ENCODE measurements at places on chromosomes 5 and 9.

DNA sequence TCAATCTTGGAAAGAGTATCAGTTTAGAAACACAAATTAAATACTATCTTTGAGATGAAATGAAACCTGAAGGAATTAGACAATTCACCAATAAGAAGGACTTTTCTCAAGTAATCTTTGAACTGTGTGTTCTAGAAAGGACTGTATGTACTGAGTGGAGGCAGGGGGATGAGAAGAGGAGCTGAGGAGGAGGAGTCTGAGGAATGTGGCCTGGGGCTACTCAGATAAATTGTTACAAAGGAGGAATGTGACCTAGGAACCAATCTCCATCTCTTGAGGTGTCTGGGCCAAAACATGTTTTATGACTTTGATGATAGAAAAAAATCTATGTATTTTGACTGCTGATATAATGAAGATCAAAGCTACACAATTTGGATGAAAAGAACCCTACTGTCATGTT is 124.3 kb upstream of the ANKRD55 start:
- DNase-seq: no peak

DNA sequence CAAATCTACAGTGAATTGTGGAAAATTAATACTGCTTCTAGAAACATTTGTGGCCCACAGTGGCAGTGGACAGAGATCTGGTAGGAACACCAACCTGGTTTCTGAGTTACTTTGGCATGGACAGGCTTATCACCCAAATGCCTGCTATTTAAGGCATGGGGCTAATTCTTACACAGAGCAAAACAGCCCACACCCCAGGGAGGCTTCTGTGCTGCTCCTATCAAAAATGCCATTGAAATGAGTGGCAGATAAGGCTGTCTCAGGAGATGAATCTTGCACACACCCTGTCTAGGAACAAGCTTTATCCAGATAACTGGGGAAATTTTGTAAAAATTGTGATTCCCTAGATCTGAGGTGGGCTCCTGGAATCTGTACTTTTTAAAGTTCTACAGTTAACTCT is 307.1 kb downstream of the TLE1 start:
- DNase-seq: no peak

DNA sequence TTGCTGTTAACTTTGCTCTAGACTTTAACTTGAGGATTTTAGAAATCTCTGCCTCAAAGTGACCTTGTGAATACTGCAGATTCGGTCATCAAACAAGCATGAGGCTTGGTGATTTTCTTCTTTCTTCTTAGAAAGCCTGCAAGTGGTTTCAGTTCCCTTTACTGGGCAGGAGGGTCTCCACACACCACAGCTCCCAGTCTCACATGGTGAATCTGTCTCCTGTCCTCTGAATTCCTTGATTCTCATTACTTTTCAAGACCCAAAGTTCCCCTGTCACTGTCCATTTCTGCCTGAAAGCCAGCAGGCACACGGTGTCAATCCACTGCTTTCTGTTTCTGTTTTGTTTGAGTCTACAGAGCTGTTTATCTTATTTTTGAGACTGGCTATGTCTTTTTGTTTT is 14.1 kb downstream of the HSPB3 start:
- DNase-seq: no peak

DNA sequence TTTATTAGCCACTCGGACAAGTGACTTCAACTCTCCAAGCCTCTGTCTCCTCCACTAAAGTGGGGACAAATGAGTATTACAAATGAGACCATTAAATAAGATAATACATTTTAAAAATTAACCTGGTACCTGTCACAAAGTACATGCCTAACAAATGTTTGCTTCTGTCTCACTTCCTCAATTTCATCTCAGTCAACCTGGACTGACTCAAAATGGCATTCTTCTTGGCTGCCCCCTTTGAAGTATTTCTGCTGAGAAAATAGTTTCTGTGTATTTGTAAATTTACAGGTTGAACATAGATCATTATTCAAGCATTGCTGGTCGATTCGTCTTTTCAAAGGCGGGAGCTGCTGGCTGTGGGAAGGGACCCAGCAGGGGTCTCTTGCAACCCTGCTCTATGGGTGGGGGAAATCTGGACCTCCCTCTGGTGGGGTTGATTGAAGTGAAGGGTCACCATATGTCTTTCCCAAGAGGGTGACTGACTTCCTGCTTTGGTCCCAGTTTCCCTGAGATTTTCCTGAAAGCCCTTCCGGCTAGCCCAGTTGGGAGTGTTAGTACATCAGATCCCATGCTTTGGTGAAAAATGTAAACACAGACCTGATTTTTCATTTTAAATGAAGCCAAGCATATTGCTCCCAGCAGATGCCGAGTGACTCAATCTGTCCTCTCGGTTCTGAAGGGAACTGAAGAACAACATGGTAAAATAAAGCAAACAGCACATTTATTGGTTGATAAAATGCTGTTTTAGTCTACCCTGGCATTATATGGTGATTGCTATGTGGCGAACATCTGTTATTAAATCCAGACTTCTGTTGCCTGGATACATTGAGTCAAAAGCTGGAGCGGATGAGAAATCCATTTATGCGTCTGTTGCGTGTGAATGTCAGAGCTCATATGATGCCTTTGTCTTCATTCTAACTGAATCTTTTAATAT is 73.0 kb downstream of the KCNIP1 start:
- no peak for DNase-seq

- DNase-seq: peak; percentile 31
These were observed 40.6 kb downstream of the TMEM174 start for GRCh38 chr5:73213566-73213998.

DNA sequence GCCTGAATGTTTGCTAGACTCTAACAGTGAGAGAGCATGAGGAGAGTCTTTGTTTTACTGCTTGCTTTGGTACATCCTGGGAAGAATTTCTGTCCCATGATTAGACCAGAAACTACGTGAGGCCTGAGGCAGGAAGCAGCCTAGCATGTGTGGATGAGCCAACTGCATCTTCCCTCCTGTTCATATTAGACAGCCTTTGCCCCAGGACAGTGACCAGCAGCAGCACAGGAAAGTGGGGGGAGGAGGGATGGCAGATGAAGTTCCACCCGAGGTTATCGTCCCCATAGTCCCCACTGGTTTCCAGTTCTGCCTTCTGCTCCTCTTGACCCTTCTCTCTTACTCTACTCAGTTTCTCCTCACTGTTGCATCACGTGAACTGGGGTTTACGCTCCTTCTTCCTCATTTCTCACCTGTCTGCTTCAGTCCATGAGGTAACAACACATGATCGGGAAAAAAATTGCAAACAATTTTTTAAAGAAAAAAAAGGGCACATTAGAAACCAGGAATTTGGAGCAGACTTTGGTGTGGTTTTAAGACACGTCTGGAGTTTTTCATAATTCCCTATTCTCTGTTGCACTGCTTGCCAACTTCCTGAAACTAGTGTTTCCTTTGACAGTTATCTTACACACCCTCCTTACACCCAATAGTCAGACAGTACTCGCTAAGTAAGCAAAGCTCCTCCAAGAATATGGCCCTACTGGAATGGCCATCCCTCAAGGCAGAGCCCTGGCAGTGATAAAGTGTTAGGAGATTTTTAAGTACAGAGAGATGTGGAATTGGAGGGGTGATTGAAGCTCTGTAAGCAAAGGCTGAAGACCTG is 84.1 kb downstream of the SNX18 start:
- DNase-seq: no peak

- DNase-seq: no peak
These were observed 90.7 kb downstream of the MEF2C start for GRCh38 chr5:88792144-88792840.

GRCh38 chr5:104951829-104952228 is 1389.2 kb upstream of the NUDT12 start:
- DNase-seq: no peak

- no peak for DNase-seq
These were observed 12.5 kb downstream of the COMMD10 start for GRCh38 chr5:116097301-116097700.

- DNase-seq: no peak
These were observed 50.6 kb downstream of the C5orf15 start for GRCh38 chr5:133917785-133918184.

- no peak for DNase-seq
These were observed 213.1 kb upstream of the GAS1 start for GRCh38 chr9:87160148-87161102.

- no peak for DNase-seq
These were observed 67.4 kb downstream of the CARTPT start for GRCh38 chr5:71786337-71787055.

DNA sequence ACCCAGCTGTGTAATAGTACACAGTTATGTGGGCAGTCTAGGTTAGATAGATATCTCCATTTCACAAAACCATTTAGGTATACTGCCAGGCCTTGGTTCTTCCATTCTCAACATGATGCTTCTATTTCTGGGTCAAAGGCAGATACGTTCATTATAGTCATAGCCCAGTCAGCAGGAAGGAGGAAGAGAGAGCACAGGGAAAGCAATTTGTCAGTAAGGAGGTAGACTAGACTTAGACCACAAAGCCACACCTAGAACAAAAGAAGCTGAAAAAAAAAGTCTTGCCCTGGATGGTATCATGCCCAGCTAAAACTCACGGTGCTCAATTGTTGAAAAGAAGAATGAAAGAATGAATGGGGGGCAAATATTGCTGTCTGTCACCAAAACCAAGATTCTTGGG is 7.6 kb downstream of the INVS start:
- DNase-seq: no peak

GRCh38 chr5:151326266-151326665 is 21.1 kb downstream of the SLC36A2 start:
- no peak for DNase-seq

GRCh38 chr5:53512539-53512938 is 32.1 kb downstream of the FST start:
- no peak for DNase-seq

- no peak for DNase-seq
These were observed 49.1 kb downstream of the ARHGAP26 start for GRCh38 chr5:142819292-142819691.

GRCh38 chr9:92517046-92517445 is 18.7 kb downstream of the ECM2 start:
- DNase-seq: no peak

- no peak for DNase-seq
These were observed 333.3 kb downstream of the SEMA5A start for GRCh38 chr5:9212605-9213004.

- no peak for DNase-seq
These were observed 36.7 kb upstream of the COL15A1 start for GRCh38 chr9:98907055-98907454.

DNA sequence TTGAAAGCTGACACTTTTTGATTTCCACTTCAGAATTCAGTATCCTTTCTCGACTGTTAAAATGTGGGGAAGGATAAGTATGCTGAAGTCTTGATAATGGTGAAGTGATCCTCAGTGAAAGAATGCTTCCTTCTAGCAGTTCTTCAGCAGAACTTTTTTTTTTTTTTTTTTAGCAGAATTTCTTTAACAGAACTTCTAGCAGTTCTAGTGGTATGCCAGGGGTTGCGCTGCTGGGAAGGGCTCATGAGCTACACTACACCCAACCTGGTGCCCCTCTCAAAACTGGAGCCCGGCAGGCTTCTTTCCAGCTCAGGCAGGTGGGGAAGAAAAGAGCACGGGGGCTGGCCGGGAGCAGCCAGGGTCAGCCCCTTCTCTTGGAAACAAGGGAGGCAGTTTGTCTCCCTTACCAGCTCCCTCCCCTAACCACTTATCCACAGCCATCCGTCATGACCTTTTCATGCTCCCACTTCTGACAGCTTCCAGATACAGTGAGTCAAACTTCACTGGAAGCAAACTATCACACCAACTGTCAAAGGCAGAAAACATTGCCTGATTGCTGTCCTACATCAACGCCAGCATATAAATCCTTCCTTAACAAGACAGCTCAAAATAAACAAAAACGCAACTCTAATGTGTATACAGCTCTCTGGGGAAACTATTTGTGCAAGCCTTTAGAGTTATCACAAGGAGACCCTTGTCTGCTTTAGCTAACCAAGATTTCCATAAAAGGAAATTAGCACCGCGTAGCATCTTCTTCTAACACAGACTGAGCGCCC is 211.5 kb downstream of the GAPVD1 start:
- no peak for DNase-seq

- no peak for DNase-seq
These were observed 6.6 kb downstream of the ZNF618 start for GRCh38 chr9:113882636-113883164.

- DNase-seq: peak; percentile 37
These were observed 66.4 kb downstream of the RETREG1 start for GRCh38 chr5:16550316-16550952.

DNA sequence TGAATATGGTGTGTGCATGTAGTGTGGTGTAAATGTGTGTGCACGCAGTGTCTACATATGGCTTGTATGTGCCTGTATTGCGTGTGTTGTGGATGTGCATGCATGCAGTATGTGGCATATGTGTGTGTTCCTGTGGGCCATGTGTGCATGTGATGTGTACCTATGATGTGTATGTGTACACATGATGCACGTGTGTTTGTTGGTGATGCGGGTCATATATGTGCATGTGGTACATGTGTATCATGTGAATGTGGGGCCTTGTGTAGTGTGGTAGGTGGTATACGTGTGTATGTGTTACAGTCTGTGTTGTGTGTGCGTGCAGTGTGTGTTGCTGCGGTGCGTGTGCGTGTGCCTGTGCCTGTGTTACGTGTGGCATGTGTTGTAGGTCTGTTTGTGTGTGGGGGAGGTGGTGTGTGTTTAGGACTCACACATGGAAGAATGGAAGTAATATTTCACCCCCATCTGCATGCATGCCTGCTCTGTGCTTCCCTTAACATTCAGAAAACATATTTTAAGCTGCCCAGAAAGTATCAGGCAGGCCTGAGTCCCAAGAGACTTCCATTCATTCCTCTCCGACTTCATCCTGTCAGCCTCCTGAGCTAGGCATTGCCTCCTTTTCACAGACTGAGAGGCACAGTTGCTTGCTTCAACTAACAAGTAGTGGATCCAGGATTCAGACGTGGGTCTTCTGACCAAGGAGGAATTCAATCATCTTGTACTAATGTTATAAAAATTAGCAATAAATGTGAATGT is 55.4 kb upstream of the RUFY1 start:
- no peak for DNase-seq

- DNase-seq: no peak
These were observed 98.0 kb upstream of the PITX1 start for GRCh38 chr5:135131801-135132680.
